Activated T-cell treated with anti-CD3 and anti-CD28 coated beads, Interleukin-2, amount 50 U/mL, for 24 hours (primary cell): ENCODE measurements at places on chromosomes 11 and 22.

DNA sequence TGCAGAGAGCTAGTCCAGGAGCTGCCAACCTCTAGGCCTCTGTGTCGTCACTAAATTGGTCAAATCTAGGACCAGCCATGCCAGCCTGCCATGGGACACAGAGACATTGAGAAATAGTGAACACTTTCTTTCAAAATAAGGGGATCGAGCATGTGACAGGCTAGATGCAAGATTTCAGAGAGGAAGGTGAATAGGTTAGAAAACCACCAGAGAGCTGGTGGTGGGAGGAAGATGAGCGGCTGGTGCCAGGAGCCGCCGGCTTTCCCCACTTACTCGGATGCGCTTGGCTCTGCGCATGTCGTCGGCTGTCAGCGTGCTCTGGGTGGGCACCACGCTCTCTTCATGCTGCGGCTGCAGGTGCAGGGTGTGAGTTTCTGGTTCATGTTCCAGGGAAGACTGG, 35.4 kb upstream of the NFRKB start:
- DNase-seq, result no peak

DNA sequence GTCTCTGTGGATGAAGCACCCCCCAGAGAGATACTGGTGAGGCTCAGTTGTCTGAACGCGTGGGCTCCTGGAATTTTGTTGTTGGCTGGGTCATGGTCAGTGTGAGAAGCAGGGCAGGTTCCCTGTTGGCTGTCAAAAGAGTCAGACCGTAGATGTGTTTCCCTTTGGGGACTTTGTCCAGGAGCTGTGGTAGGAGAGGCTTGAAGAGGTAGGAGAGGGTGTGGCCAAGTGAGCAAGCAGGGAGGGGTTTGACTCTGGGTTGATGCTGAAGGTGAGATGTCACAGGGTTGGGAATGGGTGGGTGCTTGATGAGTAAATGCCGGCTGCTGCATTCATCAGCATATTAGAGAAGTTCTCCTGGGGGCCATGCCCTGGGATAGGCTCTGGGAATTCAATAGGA, 803.2 kb downstream of the TBC1D22A start:
- DNase-seq, result no peak

DNA sequence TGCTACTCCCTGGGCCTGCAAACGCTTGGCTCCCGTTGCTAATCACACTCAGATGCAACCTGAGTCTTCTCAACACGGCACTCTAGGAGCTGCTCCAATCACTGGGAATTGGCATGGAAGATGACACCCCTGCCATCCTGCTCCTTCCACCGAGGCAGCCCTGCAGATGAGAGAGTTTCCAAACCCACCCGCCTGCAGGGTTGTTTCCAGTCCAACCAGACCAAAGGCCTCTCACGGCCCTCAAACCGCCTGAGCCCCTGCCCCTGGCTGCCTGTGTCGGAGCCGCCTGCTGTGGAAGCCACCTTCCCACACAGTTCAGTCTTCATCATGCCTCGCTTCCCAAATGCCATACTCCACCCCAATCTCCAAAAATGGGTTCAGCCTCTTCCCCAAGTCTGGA, 36.8 kb upstream of the TP53I11 start:
- DNase-seq, result no peak

DNA sequence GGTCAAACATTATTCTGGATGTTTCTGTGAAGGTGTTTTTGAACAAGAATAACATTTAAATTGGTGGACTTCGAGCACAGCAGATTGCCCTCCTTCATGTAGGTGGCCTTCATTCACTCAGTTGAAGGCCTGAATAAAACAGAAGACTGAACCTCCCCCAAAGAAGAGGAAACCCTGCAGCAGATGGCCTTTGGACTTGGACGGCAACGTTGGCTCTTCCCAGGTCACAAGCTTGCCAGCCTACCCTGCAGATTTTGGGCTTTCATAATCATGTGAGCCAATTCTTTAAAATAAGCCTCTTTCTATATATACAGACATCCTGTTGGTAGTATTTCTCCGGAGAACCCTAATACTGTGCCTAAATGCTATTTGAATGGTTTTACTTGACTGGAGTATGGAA, 432.2 kb upstream of the NARS2 start:
- no peak for DNase-seq

DNA sequence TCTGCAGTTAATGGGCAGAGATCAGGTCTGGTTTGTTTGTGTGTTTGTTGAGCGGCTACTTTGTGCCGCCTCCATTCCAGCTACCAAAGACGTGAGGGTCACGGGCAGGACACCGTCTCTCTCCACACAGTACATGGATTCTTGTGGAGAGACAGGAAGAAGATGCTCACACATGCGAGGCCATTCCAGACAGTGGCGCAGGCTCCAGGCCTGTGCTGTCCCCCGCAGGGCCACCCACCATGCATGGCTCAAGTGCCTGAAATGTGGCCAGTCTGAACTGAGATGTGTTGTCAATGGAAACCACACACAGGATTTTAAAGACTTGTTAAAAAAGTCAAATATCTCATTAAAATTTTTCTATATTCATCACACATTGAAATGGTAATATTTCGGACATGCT, 848.3 kb downstream of the TBC1D22A start:
- no peak for DNase-seq

GRCh38 chr11:124090996-124091395, 24.3 kb upstream of the VWA5A start:
- no peak for DNase-seq

- no peak for DNase-seq
Measured at GRCh38 chr22:19958083-19959042, 16.7 kb upstream of the TXNRD2 start.

DNA sequence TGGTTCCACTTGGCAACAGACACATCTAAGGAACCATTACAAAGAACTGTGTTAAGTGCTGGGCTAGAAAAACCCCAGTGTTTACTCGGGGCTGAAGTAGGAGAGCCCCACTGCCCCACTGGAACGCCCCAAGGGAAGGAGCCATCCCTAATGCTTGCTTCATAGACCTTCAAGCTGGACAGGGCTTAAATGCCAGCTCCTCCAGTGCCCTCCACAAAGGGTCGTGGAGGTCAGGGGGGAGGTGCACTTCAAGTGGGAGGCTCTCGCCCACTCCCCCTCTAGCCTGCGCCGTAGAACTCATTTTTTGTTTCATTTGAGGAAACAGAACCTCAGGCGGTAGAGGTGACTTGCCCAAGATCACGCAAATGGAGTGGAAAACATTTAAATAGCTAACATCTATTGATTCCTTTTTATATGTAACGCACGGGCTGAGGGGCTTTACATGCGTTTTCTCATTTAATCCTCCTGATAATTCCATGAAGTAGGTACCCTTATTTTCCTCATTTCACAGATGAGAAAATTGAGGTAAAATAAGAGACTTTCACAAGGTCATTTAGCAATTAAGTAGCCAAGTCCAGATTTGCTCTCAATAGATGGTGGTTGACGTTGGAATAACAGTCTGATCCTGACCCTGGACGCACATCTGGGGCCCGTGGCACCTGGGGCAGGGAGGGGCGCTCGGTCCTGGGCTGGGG, 545 bp upstream of the ZDHHC13 start:
- DNase-seq, result peak; percentile 36

GRCh38 chr11:83629775-83630174, 343.6 kb upstream of the CCDC90B start:
- no peak for DNase-seq

GRCh38 chr11:111382451-111382850, 3.4 kb upstream of the POU2AF1 start:
- no peak for DNase-seq

- DNase-seq, result no peak
Measured at GRCh38 chr11:33419924-33420323, 162.7 kb downstream of the HIPK3 start.

- no peak for DNase-seq
Measured at GRCh38 chr11:87572881-87573280, 535.1 kb downstream of the TMEM135 start.

DNA sequence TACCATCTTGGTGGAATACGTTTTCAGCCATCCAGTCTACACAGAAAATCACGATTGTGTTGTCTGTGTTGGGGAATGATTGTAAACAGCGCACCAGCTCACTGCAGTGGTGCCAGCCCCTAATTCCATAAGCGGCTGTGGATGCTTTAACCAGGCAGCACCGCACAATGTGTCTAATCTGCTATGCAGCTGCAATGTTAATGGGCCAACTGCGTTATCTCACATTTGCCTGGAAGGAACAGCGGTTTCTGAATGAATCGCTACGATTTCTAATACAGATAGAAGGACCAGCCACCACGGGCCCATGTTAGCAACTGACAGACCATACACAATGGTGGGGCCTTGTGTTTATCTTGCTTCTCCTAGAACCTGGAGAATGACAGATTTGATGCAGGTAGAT, 384.5 kb upstream of the KIRREL3 start:
- DNase-seq, result no peak

DNA sequence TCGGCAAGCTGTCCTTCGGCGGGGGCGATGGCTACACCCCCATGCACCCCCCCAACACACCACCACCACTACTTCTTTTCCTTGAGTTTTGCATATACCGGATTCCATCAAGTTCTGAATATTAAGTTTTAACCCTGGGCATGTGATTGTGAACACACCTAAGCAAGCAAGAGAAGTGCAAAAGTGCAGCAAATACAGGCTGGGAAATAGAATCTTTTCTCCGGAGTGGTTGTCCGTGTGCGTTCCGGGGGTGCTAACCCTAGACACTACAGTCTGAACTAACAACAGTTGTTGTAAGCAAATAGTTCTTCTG, 574 bp downstream of the PRSS23 start:
- DNase-seq, result no peak

- no peak for DNase-seq
Measured at GRCh38 chr11:87603887-87604286, 566.2 kb downstream of the TMEM135 start.

- no peak for DNase-seq
Measured at GRCh38 chr11:2300936-2301630, 635 bp downstream of the C11orf21 start.

- DNase-seq, result peak; percentile 69
Measured at GRCh38 chr11:2269601-2270321, 627 bp downstream of the ASCL2 start.

DNA sequence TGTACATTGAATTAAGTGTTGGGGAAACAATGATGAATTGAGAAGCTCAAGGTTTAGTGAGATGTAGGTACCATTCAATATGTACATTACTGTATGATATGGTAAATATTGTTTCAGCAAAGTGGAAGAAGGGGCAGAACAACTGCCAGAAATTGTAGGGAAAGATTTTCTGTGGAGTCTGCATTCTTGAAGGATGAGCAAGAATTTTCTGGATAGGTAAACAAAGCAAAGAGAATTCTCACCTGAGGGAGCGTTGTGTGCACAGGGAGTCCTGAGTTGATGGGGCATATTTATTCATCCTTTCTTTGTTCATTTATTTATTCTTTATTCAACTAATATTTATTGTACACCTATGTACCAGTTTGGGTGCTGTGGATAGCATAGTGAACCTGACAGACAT, 83.2 kb downstream of the TMEM135 start:
- DNase-seq, result no peak

GRCh38 chr11:68168694-68169093, 44.4 kb downstream of the KMT5B start:
- no peak for DNase-seq

- DNase-seq, result no peak
Measured at GRCh38 chr11:106161775-106162634, 84.5 kb downstream of the AASDHPPT start.

GRCh38 chr11:75593286-75593915, 31.3 kb downstream of the SERPINH1 start:
- no peak for DNase-seq

DNA sequence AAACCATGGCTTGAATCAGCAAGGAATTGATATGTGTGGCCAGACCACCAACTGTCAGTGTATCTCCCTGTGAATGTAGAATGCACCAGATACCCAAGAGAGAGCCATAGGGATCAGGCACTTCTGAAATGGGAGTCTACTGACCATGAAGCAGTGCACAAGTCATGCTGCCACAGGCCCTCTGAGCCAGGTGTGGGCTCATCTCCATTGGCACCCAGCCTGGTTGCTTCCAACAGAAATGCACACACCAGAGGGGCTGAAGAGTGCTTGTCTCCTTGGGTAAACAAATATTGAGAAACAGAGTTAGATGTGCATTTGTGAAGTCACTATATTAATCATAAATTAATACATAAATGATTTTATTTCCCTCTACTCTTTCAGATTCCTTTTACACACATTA, 28.4 kb upstream of the PANX1 start:
- DNase-seq, result no peak

DNA sequence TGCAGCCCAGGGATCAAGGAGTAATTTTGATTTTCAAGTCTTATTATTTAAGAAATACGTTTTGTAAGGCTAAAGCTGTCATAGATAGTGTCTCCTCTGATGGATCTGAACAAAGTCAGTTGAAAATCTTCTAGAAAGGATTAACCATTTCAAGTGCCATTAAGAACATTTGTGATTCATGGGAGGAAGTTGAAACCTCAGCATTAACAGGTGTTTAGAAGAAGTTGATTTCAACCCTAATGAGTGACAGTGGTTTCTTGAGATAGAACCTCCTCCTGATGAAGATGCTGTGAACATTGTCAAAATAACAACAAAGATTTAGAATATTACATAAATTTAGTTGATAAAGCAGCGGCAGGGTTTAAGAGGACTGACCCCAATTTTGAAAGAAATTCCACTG, 61.7 kb downstream of the PRR5L start:
- no peak for DNase-seq

DNA sequence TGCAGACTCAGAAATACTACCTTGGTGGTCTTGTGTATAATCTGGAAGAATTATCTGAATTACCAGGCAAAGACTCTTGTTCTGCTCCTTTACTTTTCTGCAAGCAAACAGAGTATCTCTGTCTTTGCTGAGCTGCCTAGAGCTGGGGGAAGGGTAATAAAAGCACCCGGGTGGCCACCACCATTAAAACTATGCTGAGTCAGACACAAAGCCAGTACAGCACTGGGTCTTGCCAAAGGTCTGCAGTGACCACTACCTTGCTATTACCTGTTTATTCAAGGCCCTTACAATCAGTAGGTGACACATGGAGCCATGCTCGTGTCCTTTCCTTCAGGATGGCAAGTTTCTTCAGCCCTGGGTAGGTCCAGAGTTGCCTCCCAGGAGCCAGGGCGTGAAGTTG, 420.6 kb upstream of the CNTN5 start:
- DNase-seq, result no peak

DNA sequence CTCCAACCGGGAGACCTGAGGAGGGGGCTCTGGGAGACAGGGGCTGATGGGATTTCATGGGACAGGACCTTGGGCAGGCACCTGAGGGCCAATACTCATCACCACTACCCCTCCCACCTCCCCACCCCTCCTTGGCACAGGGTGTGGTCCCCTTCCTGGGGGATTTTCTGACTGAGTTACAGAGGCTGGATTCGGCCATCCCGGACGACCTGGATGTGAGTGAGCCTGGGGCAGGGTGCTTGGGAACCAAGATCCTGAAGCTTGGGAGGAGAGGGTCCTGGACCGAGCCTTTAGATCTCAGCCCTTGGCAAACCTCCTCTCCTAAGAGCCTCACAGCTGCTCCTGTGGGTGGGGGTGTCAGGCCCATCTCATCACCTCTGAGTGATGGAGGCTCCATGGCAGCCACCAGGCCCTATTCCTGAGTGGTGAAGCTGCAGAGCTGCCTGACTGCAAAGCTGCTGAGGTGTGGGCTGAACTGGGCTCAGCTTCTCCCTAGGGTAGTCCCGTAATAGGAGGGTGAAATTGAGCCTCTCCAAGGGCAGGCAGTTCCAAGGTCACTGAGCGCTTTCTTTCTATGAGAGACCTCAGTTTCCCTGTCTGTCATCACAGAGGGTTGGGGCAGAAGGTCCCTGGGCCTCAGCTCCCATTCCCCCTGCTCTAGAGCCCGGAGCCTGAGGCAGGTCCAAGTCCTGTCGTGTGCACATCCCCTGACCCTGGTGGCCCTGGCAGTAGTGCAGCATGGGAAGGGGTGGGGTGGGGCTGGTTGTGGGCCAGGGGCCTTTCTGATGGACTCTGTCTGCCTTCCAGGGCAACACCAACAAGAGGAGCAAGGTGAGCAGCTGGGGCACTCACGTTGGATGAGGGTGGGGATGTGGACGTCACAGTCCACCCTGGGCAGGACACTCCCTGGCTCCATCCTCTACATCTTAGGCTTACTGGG, 6.5 kb downstream of the RGL4 start:
- peak; percentile 40 for DNase-seq
